ENCODE measurements at places on chromosomes 3 and 15. TPM values are rescaled to one million over a fixed set of nuclear protein-coding genes. Genes with fewer than 3 reads are reported as not detected.

The TEX55 gene
- total RNA-seq: not detected

The MYRIP gene
- 0.10 TPM for total RNA-seq

The PLS1 gene
- total RNA-seq: 0.74 TPM

The CDC25A gene
- 0.07 TPM for total RNA-seq

The SPESP1 gene
- 1.1 TPM for total RNA-seq

The HHATL gene
- total RNA-seq: not detected

The CRYGS gene
- total RNA-seq: 10.3 TPM

The TEX9 gene
- total RNA-seq: 41.8 TPM

The MUSTN1 gene
- 5.1 TPM for total RNA-seq

The TERC gene
- total RNA-seq: 12.5 TPM

The ROBO2 gene
- not detected for total RNA-seq

The ZNF774 gene
- 1.4 TPM for total RNA-seq

The LSAMP gene
- not detected for total RNA-seq

The GOLGA8J gene
- total RNA-seq: not detected

The TMEM89 gene
- not detected for total RNA-seq

The TUSC7 gene
- not detected for total RNA-seq

The SEC11A gene
- 69.8 TPM for total RNA-seq

Data from B cell (primary cell).